ENCODE measurements at places on chromosomes 7 and 10.
A peak's percentile ranks its signal among the peaks of the same experiment; 100 is the strongest.

DNA sequence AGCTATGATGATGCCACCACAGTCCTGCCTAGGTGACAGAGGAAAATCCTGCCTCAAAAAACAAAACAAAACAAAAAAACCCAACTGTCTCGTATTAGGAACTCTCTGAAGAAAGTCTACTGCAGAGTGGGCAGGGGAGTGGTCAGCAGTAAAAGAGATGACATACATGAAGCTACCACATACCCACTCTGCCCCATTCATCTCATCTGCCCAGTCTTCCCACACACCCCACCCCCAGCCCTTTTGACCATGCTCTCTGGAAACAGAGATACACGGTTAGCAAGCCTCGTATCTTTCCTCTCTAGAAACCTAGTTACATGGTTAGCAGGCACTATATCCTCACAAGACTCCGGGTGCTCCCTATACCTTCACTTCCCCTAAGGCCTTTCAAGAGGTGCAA lies 8.3 kb downstream of the SLC37A3 start:
- DNase-seq: no peak

DNA sequence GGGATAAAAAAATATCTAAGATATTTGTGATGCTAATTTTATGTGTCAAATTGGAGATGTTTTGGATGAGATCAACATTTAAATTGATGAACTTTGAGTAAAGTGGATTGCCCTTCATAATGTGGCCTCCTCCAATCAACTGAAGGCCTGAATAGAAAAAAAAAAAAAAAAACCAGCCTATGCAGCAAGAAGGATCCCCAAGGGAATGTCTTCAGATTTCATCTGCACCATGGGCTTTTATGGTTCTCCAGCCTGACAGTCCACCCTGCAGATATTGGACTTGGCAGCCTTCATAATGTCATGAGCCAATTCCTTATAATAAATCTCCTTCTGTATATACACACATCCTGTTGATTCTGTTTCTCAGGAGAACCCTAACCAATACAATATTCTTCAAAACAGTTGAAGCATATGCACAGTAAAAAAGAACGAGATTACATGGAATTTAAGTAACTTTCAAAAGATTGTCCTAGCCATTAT lies 316.9 kb upstream of the PLXDC2 start:
- no peak for DNase-seq

GRCh38 chr10:56231436-56231835 lies 129.6 kb downstream of the ZWINT start:
- DNase-seq: no peak

- DNase-seq: no peak
Observed at GRCh38 chr10:85863301-85864172, 503.1 kb downstream of the GRID1 start.

DNA sequence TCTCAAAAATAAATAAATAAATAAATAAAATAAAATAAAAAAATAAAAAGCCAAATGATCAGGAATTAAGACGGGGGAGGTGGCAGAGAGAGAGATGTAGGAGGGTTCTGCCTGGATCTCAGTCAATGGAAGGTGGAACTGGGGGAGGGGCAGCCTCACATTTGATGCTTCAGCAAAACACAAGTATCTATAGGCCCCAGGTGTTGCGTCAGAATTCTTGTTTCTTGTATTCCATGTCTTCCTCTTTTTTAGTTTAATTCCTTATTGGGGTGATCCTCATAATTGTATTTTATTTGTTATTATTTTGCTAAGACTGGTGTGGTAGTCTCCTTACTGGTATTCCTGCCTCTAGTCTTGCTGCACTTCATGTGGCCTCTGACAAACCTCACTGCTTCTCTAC lies 41.4 kb upstream of the SMARCD3 start:
- DNase-seq: no peak

GRCh38 chr10:51422311-51423120 lies 276.9 kb downstream of the CSTF2T start:
- peak; percentile 54 for DNase-seq

- DNase-seq: no peak
Observed at GRCh38 chr10:47018026-47018735, 107.0 kb downstream of the PTPN20 start.

DNA sequence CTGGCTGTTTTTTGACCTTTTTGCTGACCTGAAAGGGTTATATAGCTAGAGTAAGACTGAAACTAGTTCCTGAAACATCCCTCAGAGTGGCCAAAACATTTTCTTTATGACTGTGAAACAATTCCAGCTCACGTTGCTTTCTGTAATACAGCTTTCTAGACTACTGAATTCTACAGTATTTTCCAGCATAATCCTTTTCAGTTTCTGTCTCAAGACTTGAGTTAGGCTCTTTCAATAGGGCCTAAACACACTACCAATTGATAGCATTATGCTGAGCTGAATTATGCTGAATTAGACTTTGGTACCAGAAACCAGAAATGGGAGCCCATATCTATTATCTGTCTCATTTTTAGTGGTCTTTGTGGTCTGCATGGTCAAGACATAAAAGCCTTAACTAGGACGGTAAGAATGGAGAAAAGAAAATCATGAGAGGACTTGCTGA lies 72.6 kb downstream of the EPDR1 start:
- DNase-seq: no peak

DNA sequence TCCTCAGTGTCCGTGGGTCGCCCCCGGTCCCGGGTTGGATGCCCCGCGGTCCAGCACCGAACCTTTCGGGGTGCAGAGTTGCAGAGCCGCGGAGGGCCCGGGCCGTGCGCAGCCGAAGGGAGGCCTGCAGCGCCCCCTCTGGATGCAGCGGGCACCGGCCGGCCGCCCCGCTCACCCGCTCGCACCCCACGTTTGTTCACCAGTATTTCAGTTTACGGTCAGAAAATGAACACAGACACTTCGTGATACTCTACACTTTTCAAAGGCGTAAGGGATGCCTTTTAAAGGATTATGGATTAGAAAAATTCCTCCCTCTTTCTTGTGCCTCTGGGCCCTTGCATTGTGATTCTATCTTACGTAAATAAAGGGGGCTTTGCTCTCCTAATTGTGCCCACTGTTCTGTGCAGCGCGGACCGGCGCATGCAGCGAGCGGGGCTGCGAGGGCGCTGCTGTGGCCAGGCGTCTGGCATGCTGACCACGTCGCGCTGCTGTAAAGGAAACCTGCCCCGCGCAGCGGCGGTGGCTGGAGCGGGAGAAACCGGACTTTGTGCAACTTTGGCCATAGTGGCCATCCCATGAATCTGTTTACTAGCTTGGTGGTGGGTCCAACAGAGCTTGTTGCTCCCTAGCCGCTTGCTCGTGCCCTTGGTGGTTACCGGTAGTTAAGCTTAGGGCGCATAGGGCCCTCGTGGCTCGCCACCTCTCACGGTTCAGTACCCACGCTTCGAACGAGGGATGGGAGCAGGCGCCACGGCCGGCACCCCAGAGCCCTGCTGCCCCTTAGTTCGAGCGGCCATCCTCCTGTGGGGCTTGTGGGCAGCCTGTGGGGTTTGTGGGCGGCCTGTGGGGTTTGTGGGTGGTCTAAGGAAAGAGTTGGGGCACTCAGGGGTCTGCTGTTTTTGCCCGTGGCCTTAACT lies 739 bp upstream of the MEST start:
- DNase-seq: peak; percentile 63

- no peak for DNase-seq
Observed at GRCh38 chr10:26543567-26544306, 105.6 kb downstream of the APBB1IP start.

- peak; percentile 18 for DNase-seq
Observed at GRCh38 chr10:30215623-30216022, 133.5 kb downstream of the MTPAP start.

DNA sequence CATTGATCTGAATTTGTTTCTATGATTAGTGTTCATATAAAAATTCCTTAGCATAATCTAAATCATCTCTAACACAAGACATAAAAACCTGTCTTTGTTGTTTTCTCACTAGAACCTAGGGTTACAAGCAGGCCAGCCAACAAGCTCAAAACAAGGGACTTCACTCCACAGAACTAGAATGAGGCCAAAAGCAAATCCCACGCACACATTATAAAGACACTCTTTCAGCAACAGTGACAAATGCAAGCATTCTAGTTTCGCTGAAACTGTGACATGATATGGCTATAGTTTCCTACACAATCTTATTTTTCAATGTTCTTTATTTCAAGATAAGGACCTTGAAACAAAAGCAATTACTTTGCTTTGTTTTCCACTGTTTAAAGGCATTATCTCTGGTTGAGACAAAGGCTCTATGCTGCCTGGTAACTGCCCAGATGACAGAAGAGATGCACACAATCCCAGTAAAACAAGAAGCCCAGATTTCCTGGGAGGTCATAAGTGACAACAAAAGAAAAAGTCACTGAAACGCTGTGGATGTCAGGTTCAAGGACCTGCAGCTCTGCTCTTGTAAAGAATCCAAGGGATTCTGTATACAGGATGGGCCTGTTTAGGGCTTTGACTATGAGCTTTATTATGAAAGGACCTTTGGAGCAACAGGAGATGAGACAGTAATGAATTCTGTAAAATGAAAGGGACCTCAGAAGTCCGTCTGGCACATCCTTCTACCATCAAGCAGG lies 105.3 kb downstream of the SORCS1 start:
- DNase-seq: no peak

DNA sequence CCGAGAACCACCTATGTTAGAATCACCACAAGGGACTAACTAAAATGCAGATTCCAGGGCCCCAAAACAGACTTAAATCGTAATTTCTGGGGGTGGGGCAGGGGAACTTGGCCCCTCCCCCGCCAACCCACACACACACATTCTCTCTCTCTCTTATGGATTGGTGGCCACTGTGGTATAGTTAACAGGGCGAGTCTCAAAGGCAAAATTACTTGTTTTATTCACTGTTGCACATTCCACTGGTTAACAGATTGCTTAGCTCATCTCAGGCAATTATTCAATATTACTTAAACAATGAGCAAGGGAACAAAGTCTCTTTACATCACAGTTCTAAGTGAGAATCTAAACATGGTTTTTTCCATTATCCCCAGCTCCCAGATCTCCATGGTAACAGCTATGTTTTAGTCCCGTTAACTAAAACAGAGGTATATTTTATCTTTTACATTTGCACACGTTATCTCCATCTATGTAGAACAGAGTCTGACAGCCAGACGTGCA lies 38.5 kb downstream of the IGF2BP3 start:
- DNase-seq: no peak
